ENCODE measurements at places on chromosomes 5 and 9.
A peak's percentile ranks its signal among the peaks of the same experiment; 100 is the strongest.

- DNase-seq = peak; percentile 40
Measured at GRCh38 chr5:133106761-133107572, 55.2 kb downstream of the HSPA4 start.

DNA sequence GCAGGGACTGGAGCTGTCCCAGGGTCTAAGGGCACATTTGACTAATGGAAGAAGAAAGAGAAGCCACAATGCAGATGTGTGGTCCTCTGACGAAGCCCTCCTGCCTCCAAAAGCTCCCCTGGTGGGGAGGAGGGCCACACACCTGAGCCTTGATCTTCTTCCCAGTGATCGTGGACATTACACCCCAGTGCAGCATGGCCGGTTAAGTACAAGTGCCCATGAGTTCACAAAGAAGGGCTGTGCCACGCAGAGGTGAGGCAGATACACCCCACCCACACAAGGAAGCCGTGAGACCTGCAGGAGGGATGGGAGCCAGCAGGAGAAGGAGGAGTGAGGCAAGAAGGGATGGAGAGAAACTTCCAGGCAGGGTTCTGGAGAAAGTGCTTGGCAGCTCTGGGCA is 199.0 kb upstream of the MVB12B start:
- DNase-seq = no peak

- no peak for DNase-seq
Measured at GRCh38 chr5:15566789-15567188, 66.8 kb downstream of the FBXL7 start.

- DNase-seq = no peak
Measured at GRCh38 chr5:158569534-158569933, 530.2 kb downstream of the EBF1 start.

- no peak for DNase-seq
Measured at GRCh38 chr5:111345731-111346130, 121.5 kb downstream of the CAMK4 start.

GRCh38 chr5:102498271-102499034 is at the start of gene SLCO6A1:
Gene SLCO6A1, minus strand, starts transcription at chr5:102499001. Its CDS starts 157 bp downstream, at chr5:102498844.
- no peak for DNase-seq

- DNase-seq = no peak
Measured at GRCh38 chr5:7348168-7348854, 47.6 kb upstream of the ADCY2 start.

DNA sequence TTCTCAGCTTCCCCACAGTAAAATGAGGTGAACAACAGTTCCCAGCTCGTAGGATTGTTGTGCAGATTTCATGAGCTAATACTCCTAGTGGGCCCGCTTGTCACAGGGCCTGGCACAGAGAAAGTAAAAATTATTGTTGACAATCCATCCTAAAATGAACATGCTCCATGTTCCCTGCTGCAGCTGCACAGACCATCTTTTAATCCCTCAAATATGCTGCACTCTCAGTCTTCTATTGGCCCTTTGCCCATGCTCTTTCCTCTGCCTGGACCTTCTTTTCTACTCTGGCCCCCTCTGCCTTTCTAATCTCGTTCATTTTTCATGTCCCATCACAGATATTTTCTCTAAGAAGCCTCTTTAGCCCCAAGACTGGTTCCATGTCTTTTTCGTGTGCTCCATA is 117.7 kb upstream of the NR3C1 start:
- DNase-seq = no peak

- DNase-seq = no peak
Measured at GRCh38 chr9:127144670-127145445, 22.4 kb upstream of the ANGPTL2 start.

GRCh38 chr9:126452106-126452505 is 125.5 kb downstream of the MVB12B start:
- no peak for DNase-seq

- DNase-seq = no peak
Measured at GRCh38 chr9:17068671-17069070, 66.2 kb upstream of the CNTLN start.

DNA sequence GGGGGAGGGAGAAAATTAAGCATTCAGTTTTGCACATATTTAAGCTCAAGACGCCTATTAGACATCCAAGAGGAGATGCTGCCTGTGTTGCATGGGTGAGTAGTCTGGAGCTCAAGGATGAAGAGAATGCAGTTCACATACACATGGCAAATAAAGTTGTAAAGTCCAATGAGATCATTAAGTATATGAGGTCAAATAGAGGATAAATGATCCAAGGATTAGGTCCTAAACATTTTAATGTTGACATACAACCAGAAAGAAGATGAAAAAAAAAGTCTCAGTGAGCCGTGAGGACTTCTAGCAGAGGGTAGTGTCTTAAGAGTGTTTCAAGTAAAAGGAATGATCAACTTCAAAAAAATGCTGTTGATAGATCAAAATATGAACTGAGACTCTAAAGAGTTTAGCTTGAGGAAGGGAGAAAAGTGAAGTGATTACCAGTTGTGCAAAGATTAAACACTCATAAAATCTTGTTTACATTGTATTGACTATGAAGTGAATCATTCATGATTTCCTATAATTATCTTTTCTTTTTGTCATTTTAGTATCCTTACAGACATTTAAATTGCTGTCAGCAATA is 251.8 kb downstream of the ZNF608 start:
- no peak for DNase-seq

DNA sequence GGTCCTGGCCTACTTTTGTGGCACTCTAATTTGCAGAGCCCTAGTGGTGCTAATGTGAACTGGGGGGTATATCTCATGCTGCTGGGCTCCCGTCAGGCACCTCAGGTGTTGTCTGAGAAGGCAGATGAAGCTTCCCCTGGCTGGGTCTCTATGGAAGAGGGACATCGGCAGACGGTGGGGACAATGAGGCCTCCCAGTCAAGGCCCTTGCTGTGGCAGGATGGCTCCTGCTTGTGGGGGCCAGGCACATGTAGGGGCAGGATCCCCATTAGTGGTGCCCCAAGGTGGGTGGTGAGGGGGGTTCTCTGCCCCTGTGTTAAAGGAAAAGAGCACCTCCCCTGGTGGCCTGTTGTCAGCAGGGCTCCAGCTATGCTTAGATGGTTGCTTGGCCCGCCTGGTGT is 192.8 kb upstream of the S1PR3 start:
- DNase-seq = no peak

DNA sequence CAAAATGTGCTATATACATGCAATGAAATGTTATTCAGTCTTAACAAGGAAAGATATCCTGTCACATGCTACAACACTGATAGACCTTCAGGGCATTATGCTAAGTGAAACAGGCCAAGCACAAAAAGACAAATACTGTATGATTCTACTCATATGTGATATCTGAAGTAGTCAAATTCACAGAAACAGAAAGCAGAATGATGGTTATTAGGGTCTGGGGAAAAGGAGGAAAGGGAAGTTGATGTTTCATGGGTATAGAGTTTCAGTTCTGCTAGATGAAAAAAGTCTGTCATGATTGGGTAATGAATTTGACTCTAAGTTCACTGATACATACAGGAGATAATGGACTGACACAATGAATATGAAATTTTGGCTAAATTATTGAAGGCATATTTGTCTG is 11.2 kb upstream of the RIC1 start:
- no peak for DNase-seq

DNA sequence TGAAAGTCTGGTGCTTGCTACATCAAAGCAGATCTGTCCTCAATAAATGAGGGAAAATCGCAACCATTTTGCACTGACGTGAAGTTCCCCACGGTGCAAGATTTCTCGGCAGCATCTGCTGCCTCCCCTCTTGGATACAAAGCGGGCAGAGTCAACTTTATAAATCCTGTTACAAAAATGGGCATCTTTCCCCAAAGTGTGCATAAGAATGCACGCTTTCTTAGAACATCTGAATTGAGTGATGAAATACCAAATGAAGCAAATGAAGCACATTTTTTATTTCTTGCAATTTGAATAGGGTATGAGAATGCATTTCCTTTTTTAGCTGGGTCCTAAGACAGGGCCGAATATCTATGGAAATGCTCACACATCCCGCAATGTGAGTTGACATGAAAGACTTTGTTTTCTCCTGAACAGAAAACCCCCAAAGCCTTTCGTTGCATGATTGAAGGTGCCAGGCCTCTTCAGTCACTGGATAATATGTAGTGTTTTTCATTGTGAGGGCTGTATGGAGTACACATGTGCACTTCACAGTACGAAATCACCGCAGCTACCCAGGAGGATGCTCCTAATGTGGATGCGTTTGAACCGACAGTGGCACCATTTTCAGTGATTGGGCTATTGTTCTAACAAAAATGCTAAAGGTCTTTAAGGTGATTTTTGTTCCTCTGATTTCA is 19.6 kb upstream of the MAPKAP1 start:
- DNase-seq = no peak

DNA sequence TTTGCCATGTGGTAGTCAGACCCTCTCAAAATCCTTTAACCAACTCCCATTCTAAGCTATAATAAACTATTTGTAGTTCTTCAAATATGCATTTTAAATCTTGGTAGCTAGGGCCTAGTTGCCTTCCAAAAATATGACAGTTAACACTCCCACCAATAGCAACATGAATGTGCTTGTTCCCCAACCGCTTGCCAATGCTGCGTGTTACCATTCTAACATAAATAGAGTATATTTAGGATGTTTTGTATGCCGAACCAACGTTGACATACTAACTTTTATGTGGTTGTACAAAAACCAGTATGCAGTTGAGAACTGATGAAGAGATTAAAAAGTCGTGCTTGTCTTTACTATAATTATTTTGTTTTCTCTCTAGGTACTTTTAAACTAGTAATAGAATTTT is 9.0 kb downstream of the UBE2B start:
- DNase-seq = no peak

DNA sequence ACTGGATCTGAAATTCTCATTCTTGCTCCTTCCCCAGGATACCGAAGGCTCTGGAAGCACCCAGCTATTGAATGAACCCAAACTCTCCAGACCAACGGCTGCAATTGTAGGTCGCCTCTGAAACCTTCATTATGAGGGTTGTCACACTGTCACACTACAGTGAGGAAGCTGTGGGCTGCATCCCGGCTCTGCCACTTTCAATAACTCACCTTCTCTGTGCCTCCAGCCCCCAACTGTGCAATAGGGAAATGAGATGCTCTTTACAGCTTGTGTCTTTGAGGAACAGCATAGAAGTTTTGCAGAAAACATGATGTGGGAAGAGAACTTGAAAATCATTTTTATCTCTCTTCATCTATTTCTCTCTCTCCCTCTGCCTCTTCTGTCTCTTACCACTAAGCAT is 69.6 kb upstream of the TGFBR1 start:
- DNase-seq = peak; percentile 25

GRCh38 chr5:110726249-110727024 is at the start of gene TMEM232:
Gene TMEM232, minus strand, starts transcription at chr5:110726671. Its CDS starts 59,319 bp downstream, at chr5:110667352.
- peak; percentile 71 for DNase-seq

GRCh38 chr5:71743155-71743554 is 24.1 kb downstream of the CARTPT start:
- no peak for DNase-seq

DNA sequence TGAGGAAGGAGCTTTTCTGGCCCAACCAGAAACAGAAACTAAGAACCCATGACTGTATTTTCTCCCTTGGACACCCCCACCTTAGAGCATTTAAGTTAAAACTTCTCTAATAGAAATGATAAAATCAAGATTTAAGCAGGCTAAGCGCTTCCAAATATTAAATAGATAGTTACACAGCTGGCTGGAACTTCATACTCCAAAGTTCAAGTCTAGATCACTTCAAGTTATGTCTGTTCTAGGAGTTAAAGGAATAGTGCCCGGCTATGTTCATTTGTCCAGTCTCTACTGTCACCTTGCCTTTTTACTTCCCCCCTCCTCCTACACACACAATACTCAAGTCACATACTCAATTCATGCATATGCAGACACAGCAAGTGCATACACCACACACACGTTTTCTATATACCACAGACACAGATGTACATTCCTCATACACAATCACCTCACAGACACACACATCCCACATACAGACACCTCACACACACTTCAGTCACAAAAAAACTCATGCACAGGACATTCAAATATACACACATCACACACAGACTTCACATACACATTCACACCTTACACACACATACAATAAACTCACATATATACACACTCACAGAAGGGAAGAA is 237.7 kb downstream of the PDE4D start:
- DNase-seq = no peak
